Glutamatergic neuron (in vitro differentiated cells): ENCODE measurements at places on chromosomes 2 and 18. TPM values are rescaled to one million over a fixed set of nuclear protein-coding genes. Genes with fewer than 3 reads are reported as not detected.

EPHA4 gene
- total RNA-seq = 57.2 TPM

HSBP1L1 gene
- total RNA-seq = not detected

TUBB8B gene
- not detected for total RNA-seq

TRIM43 gene
- 2.3 TPM for total RNA-seq

GRCh38 chr2:43221124-43221762 lies 5.2 kb downstream of the ZFP36L2 start:
- DNase-seq = peak; percentile 70

DNA sequence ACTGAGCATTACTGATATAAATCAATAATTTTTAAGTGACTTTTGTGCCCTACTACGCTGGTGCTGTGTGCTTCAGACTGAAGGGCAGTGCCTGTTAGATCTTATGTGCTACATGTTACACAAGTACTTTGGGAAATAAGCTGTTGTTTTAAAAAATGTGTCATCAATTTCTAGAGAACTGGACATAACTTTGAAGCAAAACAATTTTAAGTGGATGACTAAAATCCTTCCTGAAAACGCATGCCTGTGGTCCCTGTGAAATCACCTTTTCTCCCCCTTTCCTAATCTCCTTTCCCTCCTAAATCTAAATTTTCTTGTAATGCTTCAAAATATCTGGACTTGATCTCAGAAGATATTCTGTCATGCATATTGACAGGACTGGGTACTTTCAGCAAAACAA lies 7.1 kb upstream of the IL1RL1 start:
- no peak for DNase-seq

DNA sequence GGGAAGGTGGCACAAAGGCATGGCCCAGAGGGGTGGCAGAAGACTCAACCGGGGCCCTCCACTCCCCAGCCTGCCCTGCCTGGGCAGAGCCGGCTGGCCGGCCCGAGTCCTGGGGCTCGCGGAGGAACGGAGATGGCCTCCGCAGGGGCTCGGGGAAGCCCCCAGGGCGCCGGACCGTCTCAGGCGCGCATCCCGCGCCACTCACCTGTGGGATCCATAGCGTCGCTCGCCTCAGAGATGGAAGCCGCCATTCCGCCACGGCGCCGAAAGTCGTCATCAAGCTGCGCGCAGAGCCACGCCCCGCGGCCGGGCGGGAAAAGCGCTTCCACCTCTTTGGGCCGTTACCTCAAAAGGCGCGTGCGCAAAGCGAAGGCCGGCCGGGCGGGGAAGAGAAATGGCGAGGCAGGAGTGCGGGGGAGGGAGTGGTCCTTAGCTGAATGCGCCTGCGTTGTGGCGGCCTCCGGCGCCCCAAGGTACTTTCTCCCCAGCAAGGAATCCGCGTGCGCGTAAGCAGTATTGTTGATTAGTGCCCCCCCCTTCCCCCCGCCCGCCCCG lies at the start of gene SMPD4:
Gene SMPD4, minus strand, starts transcription at position 278 of the 555 bp plus-strand sequence. CDS start 5,010 bp downstream, outside the sequence.
- DNase-seq = peak; percentile 99

DNA sequence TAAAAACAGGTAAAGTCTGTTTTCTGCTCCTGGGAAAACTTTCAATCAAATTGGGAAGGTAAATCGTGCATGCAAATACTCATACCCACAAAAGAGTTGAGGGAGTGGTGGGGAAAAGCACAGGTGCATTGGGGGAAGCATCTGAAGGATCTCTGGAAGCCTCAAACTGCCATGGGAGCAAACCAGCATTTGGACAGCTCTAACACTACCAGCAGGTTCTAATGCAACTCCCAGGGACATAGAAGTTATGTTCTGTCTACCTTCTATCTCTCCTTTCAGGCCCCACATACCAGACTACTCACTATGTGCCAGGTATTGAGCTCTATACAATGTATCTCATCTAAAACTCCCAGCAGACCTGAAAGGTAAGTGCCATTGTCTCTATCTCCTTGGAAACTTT lies 933.7 kb downstream of the NRXN1 start:
- DNase-seq = no peak

DNA sequence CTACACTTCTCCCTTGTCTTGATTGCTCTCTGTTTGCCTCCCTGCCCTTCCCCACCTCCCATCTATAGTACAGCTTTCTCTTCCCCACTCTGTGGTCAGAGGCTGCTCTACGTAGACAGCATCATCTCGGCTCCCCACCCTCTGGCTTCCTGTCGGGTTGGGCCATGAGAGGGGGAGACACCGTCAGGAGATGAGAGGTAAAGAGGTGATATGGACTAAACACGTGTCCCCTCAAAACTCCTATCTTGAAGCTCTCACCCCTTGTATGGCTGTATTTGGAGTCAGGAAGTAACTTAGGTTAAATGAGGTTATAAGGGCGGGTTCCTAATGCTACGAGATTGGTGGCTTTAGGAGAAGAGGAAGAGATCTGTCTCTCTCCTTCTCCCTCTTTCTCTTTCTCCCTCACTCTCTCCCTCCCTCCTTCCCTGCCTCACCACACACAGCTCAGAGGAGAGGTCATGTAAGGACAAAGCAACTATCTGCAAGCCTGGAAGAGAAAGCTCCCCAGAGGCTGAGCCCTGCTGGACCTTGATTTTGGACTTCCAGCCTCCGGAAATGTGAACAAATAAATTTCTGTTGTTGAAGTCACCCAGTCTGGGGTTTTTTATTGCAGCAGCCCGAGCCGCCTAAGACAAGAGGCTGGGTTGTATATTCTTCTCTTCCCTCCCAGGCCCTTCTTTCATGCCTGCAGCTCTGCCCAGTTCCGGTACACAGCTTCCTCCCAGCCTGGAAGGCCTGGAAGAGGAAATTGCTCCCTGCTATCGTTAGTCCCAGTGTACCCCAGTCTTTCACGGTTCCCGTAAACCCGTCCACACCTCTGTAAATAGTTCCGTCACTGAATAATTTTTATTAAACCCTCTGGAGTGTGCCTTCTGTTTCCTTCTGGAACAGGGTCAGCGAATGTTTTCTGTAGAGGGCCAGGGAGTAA lies 138.0 kb downstream of the AKAIN1 start:
- no peak for DNase-seq
